ENCODE measurements at places on chromosomes 2 and 18.
A peak's percentile ranks its signal among the peaks of the same experiment; 100 is the strongest.

DNA sequence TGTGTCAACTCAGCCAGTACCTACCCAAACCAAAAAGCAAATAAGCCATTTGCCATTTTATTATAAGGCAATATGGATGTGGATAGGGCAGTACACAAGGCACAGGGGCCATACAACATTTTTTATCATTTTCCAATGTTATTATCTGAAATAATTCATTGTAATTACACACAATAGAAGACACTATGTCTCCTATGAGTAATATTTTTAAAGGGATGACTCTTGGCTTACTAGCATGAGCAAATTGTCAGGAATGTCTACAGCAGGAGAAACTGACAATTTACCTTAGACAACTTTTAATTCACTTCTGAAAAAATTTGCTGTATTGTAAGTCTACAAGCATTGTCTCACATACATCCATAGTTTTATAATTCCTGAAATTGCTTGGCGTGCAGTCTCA, 1193.9 kb upstream of the CELF4 start:
- DNase-seq: no peak

DNA sequence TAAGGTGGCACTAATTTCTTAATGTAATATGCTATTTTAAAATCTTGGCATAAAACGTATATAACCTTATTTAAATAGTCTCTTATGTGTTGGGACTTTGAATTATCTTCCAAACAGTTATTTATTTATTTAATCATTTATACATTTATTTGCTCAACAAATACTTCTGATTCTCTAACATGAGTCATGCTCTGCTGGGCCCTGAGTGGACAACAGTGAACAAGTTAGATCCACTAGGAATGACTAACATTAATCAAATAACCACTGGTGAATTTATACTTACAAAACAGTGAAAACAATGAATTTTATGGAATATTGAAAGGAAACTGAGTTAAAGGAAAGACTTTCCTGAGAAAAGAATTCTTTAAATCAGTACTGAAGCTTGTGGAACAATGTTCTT, 1257.2 kb upstream of the CHAC2 start:
- no peak for DNase-seq

- DNase-seq: peak; percentile 28
Observed at GRCh38 chr2:186848873-186849578, at the start of gene ZSWIM2. Gene ZSWIM2 (minus strand): TSS chr2:186849170. CDS start chr2:186849130, 40 bp downstream.

DNA sequence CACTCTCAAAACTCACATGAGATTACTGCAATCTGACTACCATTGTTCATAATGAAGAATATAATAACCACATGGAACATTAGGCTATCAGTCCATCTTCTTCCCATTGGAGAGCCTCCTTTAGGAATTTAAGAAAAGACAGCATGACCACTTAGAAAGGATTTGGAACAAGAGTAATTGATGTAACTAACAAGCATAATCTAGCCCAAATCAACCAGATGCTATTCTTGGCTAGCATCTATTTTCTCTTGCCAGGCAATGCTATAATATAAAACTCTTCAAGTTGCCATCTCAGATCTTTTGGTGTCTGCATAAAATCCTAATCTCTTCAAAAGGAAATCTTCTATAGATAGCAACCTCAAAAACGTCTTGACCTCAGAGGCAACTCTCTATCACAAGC, 152.0 kb upstream of the REG3G start:
- no peak for DNase-seq

DNA sequence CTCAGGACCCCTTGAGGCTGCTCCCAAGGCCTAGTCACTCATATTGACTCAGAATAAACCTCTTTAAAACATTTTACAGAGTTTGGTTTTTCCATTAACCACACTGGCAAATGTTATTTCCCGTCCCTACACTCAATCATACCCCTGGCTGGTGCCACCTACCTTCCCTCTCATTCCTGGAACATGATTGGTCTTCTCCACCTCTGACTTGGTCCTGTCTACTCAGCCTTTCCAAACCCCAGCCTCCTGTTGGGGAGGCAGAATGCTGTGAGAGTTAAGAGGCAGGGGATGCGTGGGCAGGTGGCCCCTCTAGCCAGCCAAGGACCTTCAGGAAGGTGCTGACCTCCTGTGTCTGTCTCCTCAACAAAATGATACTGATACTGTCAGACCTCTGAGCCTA, 149.3 kb downstream of the CABLES1 start:
- DNase-seq: no peak

DNA sequence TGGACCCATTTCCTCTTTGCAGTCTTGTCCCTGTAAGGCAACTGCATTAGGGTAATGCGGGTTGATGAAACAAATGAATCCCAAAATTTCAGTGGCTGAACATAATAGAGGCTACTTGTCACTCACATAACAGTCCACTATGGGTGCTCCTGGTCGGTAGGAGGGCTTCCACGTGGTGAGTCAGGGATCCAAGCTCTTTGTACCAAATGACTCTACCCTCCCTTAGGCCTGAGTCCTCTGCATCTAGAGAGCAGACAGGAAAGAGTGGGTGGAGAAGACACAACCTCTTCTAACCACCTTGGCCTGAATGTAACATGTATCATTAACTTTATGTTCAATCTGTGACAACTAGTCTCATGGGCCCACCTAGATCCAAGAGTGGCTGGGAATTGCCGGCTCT, 86.2 kb upstream of the HAAO start:
- DNase-seq: no peak

GRCh38 chr2:174300114-174300513, 34.6 kb upstream of the SP9 start:
- no peak for DNase-seq

GRCh38 chr18:70146174-70146573, 59.3 kb downstream of the RTTN start:
- no peak for DNase-seq

- DNase-seq: peak; percentile 44
Observed at GRCh38 chr2:215435280-215435869, 493 bp downstream of the FN1 start.

- no peak for DNase-seq
Observed at GRCh38 chr2:43057026-43057741, 169.2 kb downstream of the ZFP36L2 start.

DNA sequence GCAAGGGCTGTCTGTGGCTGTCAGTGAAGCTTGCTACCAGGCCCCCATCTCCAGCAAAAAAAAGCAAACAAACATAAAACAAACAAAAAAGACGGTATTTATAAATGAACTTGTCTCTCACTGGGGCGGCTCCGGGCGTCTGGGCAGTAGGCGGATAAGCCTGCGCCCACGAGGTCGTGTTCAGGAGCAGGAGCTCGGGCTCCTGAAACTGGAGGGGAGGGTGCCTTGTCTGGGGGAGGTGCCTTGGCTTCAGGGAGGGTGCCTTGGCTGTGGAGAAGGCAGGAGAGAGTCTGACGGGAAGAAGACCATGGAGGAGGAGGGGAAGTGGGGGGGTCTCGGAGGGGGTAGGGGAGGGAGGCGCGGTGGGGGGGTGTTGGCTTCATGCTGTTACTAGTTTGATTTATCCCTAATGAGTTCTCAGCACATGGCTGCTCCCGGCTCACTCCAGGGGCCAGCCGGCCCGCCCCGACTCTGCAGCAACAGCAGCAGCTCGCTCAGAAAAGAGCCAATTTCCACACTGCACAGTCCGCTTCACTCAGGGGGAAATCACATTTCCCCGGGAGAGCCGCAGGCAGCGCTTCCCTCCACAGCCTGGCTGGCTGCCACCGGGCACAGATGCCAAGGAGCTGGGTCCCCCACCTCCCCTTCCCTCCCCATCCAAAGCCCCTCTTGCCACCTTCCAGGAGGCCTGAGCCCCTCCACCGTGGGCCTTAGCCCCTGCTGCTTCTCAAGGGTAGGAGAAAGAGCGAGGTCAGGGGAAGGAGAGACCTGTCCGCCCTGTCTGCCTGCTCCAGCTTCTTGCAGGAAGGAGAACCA, 38.7 kb downstream of the PSD4 start:
- no peak for DNase-seq

GRCh38 chr2:136008205-136008865, 22.9 kb upstream of the DARS1 start:
- no peak for DNase-seq

DNA sequence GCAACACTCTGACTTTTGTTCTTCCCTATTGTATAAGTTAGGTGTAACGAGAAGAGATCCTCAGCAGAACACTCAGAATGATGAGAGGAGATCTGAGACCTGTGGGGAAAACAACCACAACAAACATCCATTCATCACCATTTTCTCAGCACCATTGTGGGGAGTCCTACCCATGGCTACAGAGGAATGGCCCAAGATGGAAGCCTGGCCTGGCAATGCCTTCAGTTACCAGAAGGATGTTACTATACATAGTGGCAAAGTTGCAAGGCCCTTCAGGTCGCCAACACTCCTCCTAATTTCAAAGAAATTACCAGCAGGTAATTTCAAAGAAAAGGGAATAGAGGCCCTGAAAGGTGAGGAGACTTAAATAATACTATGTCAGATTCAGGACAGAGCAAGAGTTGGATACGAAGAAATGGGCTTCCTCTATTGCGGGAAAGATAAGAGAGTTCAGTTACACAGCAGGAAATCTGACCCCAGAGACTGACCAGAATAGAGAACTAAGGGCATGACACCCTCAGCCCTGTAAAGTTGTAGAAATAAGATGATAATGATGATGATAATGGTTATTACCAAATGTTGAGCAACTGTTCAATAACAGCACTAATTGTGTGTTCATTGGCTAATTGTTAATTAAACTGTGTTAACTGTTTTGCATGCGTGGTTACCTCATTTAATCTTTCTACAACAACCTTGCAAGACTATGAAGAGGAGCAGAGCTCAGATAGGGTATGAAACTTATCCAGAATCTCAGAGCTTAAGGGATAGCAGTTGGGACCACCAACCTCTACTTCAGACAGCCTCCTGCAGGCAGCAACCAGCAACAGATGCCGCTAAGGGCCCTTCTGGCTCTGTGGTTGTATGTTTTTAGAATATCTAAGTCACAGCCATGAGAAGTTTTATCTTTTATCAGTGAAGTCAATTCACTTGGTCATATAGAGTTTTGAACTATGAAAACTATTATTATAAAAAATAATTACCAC, 37.5 kb downstream of the DHRS9 start:
- DNase-seq: no peak

DNA sequence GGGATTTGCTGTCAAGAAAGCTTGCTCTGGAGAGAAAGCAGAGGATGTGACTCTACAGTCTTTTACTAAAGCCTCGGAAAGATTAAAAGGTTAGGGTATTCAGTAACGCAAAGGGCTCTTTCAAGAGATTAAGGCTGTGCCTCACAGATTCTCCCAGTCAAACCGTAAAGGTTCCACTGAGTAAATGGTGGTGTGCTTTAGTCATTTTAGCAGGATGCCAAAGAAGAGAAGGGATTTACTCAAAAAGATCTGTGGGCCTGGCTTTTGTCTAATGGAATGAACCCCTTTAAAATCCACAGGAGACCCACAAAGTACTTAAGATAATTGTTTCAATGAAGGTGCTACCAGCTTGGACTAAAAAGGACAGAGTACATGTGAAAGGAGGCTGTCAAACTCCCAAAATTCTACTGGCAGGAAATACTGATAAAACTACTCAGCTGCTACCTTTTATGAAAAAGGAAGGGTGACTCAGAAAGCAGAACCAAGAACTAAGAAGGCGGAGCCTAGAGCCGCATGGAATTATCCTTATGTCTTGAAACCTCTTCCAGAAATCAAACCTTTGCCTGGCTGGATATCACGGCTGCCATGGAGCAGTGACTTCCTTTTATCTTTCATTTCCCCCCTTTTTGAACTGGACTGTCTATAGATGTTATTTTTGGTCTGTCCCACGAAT, 670.2 kb upstream of the ZEB2 start:
- no peak for DNase-seq

- peak; percentile 45 for DNase-seq
Observed at GRCh38 chr2:219142329-219142728, 18.3 kb downstream of the NHEJ1 start.

- no peak for DNase-seq
Observed at GRCh38 chr2:48668992-48669391, 51.3 kb downstream of the GTF2A1L start.

GRCh38 chr18:73006331-73006730, 138.5 kb upstream of the NETO1 start:
- DNase-seq: no peak

DNA sequence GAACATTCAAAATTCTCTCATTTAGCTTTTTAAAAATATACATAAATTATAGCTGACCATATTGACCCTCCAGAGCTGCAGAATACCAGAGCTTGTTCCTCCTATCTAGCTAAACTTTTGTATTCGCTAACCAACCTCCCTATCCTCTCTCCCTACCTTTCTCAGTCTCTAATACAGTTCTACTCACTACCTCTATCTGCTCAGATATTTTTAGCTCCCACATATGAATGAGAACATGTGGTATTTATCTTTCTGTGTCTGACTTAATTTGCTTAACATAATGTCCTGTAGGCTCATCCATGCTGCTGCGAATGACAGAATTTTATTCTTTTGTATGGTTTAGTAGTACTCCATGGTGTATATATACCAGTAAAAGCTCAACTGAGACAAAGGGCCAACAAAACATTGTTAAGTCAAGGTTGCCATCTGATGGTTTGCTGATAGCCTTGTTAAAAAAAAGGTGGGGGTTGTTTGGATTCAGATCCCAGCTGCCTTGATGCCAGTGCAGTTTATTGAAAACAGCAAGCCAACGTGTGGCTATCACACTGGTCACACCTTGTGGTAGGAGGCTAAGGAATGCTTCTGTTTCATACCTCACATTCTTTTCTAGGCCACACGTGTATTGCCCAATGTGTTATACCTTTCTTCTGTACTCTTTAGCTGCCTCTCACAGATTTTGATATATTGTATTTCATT, 101.5 kb downstream of the VWA3B start:
- no peak for DNase-seq

DNA sequence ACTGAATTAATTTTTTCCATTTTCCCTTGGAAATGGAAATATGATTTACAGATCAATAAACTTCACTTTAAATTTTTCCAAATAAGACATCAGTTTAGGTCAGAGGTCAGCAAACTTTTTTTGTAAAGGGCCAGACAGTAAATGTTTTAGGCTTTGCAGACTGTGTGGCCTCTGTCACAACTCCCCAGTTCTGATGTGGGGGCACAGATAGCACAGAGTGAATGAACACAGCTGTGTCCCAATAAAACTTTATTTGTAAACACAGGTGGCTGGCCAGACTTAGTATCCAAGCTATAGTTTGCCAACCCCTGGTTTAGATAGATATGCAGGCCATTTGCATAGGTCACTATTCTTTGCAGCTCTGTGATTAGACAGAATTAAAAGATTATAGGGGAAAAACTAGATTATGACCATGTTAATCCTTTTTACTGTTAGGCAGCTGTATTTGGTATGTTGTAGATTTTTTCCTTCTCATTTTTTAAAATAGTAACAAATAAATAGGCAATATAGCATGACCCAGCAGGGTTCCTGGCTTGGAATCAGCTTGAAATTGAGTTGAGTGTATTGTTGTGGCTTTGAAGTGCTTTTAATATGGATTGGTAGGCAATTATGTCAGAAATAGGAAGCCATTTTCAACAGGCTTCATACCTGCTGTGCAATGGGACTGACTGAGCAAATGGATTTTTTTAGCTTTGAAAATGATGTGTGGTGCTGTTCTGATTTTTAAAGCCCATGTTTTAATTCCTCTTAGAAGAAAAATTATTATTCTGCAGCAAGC, 59.7 kb downstream of the WDSUB1 start:
- no peak for DNase-seq

Data from foreskin melanocyte (primary cell).